ENCODE measurements at places on chromosomes 16 and 17.

GRCh38 chr16:21603928-21604327 lies 4.6 kb downstream of the METTL9 start:
- DNase-seq: peak; percentile 48

GRCh38 chr17:43398724-43399595 lies at the start of gene ARL4D:
ARL4D (plus strand) TSS chr17:43398993; CDS start chr17:43399733, 740 bp downstream.
- peak; percentile 66 for DNase-seq

- no peak for DNase-seq
These were observed 10.9 kb downstream of the SEC14L5 start for GRCh38 chr16:4968879-4969483.

DNA sequence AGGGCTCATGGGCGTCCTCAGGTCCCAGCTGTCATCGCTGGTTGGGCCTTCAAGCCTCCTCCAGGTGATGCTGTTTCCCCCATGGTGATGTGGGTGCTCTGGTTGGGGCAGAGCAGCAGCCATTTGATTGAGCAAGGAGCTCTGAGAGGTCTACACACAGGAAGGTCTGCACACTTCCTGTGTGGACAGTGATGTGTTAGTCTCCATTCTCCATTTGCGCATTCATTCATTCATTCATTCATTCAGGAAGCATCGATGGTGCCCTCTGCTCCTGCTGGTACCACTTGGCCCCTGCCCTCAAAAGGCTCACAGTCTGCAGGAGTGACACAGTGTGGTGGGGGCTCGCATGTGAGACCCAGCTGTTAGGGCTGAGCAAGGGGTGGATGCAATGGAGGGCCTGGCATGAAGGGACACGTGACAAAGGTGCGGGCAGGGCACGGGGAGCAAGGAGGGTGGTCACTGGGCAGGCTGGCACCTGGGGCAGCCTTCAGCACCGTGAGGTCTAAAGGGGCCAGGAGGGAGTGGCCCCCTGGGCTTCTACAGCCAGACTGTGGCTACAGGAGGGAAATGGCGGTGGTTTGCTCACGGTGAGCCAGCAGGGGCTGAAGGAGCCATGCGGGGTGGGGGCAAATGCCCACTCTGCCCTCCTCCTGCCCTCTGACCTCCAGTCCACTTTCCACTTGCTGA lies 1.5 kb downstream of the ADGRG3 start:
- no peak for DNase-seq

DNA sequence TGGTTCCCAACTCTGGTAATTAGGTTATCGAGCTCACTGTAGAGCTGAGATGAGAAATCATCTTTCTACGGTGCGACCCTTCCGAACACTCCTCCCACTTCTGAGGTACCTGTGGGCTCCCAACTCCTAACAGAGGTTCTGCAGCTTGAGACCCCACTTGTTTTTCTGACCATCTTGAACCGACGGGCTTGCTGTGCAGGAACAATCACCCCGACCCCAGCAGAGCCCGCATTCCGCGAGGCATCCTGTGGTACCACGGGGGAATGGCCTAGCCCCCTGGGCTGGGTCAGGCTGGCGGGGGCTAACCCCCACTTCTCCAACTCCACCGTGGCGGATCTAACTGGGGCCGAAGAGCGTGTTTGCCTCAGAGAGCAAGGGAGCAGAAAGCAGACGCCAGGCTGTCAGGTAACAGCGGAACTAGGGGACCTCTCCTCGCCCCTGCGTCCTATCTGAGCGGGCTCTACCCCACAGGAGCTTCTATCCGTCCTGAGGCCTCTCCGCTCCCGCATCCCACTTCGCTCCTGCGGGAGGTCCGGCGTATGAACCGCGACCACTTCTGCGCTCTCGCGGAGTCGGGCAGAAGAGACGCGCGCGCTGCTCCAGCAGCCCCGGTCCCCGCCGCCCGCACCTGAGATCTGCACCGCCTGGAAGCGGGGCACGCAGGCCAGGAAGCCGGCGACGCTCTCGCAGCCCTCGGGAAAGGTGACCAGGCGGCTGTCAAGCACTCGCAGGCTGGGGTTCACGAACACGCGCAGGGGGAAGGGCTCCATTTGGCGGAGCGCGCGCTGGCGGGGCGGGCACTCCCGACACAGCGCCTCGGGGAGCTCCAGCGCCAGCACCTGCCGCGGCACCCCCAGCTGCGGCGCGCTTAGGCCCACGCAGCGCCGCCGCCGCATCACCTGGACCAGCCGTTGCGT lies 761 bp downstream of the PDF start:
- DNase-seq: no peak

GRCh38 chr16:68037841-68038597 lies 14.9 kb downstream of the DUS2 start:
- DNase-seq: no peak

DNA sequence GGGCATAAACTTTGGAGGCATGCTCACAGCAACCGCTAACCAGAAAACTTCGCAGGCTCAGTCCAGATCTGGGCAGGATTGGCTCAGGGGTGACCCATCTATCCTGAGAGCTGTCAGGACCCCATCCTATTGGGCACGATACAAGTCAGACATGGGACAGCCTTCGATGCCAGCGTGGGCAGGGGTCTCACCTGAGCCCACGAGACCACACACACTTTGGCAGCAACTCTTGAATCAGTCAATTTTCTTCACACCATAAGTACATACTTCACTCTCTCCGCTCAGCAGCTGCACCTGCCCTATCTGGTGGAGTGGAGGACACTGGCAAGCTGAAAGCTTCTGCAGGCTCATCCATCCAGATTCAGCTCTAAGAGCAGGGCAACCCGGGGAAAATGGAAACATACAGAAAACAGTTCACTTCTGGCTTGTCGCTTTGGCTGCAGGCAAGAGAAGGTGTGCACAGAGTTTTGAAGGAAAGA lies 48.3 kb downstream of the ZFHX3 start:
- no peak for DNase-seq

DNA sequence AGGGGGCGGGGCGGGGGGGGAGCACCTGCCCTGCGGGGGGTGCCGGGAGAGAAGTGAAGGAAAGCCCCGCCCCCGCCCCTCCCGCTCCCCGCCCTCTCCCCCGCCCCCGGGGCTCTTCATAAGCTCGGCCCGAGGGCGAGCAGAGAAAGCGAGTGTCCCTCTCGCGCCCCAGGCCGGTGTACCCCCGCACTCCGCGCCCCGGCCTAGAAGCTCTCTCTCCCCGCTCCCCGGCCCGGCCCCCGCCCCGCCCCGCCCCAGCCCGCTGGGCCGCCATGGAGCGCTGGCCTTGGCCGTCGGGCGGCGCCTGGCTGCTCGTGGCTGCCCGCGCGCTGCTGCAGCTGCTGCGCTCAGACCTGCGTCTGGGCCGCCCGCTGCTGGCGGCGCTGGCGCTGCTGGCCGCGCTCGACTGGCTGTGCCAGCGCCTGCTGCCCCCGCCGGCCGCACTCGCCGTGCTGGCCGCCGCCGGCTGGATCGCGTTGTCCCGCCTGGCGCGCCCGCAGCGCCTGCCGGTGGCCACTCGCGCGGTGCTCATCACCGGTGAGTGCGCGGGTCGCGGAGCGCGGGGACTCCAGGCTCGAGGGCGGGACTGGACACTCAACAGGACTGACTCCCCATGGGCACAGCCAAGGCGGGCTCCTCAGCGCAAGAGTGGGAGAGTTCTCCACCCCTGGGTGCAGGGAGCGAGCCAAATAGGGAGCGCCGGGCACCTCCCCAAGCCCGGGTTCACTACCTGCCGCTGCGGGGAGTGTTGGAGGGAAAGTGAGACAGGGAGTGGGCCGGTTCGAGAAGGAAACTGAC lies at the start of gene HSD11B2:
Gene HSD11B2, plus strand, starts transcription at position 145 of the 798 bp plus-strand sequence. Its CDS starts 128 bp downstream, at position 273.
- no peak for DNase-seq

- DNase-seq: no peak
These were observed 679.7 kb upstream of the SOX9 start for GRCh38 chr17:71441098-71441497.

DNA sequence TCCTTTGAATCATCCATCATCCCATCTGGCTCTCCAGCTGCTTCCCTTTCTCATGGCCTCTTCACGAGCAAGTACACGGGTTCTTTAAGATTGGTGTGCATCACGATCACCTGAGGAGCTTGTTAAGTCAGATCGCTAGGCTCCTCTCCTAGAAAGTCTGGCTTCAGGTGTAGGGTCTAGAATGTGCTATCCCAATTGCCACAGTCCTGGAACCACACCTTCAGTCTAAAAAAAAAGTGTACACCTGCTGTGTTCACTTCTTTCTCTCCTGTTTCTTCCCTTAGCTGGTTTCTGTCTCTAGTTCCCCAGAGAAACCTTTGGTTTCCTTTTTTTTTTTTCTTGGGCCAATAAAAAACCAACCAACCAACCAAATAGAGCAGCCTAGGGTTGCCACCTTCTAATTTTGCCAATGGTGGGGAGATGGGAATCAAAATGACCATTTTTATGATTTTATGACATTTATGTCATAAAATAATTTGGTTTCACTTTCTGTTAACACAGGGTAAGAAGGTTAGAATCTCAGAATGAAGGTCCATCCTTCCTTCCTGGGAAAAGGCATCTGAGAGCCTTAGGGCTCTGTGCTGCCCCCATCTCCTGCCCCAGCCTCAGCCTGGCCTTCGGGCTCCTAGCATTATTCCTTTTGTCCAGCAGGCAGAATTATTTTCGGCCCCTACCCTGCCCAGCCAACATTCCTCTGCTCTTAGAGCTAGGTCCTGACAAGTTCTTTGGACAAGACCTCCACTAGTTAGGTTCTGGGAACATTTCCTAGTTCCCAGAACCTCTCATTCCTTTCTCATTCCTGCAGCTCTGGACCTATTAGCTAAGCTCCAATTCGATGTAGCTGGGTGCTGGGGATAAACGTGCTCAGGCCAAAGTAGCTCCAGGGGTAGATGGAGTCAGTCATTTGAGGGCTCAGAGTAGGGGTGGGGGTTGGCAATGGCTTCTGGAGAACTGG lies 1.9 kb upstream of the GGT6 start:
- DNase-seq: no peak

DNA sequence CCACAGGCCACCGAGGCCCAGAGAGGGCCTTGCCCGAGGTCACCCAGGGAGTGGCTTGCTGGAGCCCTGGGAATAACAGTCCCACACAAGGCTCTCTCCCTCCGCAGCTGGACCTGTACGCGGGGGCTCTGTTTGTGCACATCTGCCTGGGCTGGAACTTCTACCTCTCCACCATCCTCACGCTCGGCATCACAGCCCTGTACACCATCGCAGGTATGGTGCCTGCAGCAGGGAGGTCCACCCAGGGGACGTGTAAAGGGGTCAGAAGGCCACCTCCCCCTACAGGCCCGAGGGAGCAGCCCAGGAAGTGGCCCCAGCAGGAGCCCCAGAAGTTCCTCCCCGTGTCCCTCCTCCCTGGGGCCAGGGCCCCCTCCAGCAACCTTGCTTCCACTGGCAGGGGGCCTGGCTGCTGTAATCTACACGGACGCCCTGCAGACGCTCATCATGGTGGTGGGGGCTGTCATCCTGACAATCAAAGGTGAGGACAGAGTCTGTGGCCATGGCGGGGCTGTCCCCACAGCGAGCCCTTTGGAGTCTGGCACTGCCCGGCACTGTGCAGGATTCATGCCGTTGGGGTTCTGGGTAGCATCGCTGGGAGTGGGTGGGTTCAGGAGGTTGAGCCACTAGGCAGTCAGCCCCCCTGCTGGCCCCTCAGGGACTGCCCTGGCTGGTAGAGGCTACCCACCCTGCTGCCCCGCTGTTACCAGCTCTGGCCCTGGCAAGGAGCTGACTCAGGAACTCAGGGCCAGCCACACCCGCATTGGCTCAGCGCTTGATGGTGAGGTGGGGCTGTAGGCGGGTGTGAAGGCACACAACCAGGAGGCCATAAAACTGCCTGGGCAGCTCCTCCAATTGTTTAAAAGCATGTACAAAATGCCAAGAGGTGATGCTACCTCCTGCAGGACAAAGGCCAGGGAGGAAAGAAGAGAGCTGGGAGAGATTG lies 17.3 kb downstream of the SLC5A10 start:
- DNase-seq: no peak

- DNase-seq: no peak
These were observed 16.1 kb downstream of the SGCA start for GRCh38 chr17:50181591-50182560.

- DNase-seq: no peak
These were observed 25.9 kb upstream of the LITAF start for GRCh38 chr16:11612665-11613025.

- no peak for DNase-seq
These were observed 1.2 kb downstream of the JPT1 start for GRCh38 chr17:75152922-75153779.

GRCh38 chr16:72974142-72974769 lies 73.7 kb downstream of the ZFHX3 start:
- no peak for DNase-seq

DNA sequence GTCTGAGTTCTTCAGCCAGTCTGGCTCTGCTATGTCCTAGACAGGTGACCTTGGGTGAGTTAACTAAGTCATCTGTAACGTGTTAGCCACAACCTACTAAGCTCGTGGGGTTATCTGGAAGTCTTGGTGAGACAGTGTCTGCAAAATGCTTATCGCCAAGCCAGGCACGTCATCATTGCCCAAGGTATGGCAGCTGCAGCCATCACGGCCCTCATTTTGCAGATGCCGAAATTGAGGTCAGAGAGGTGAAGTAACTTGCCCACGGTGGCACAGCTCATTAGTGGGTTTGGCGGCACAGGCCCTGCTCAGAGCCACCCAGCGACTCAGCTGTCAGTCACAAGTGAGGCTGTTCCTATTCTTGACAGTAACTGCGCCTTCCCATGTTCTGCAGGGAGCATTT lies 79.8 kb downstream of the CMIP start:
- no peak for DNase-seq

- DNase-seq: peak; percentile 77
These were observed 116.8 kb downstream of the ANKRD11 start for GRCh38 chr16:89373355-89374110.

DNA sequence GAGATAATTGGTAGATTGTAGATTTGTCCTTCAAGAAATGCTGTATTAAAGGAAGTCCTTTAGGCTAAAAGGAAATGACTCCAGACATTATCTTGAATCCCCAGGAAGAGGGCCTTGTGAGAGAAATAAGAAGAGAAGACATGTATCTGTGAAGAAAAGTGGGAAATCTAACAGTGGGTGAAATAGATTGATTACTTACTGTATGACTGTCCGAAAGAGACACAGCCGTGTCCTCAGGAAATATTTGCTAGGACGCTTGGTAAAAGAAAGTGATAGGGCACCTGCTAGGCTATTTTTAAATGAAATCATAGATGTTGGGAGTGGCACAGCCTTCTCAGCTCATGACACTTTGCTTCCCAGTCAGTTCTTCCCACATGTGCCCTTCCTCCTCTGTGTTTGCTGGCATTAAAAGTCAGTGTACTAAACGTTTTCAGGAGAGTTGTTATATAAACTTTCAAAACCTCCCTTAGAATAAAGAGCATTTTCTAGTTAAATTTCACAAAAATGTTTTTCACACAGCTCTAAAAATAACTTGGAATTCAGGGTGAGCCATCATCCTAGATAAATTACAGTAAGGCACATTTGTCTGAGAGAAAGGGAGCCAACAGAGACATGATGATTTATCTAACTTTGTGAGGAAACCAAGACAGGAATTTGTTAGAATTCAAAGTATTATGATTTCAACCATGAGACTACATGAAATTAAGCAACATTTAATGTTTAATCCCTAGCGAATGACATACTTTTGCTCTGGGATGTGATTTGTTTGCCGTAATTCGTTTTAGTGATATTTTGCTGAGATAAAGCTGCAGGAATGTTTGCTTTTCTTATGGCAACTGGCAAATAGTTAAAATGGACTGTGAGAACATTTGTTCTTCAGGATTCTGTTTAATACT lies 35.0 kb downstream of the DHRS7B start:
- DNase-seq: no peak

GRCh38 chr16:1614456-1615102 lies 2.4 kb downstream of the CRAMP1 start:
- no peak for DNase-seq

GRCh38 chr17:2239882-2240430 lies 63.6 kb downstream of the SMG6 start:
- no peak for DNase-seq

GRCh38 chr17:77349976-77350830 lies 209.4 kb downstream of the SEC14L1 start:
- DNase-seq: no peak
